ENCODE measurements at places on chromosomes 2 and 18. TPM values are rescaled to one million over a fixed set of nuclear protein-coding genes. Genes with fewer than 3 reads are reported as not detected.
A peak's percentile ranks its signal among the peaks of the same experiment; 100 is the strongest.

- DNase-seq = no peak
Measured at GRCh38 chr2:133517876-133518275, 50.4 kb downstream of the NCKAP5 start.

DNA sequence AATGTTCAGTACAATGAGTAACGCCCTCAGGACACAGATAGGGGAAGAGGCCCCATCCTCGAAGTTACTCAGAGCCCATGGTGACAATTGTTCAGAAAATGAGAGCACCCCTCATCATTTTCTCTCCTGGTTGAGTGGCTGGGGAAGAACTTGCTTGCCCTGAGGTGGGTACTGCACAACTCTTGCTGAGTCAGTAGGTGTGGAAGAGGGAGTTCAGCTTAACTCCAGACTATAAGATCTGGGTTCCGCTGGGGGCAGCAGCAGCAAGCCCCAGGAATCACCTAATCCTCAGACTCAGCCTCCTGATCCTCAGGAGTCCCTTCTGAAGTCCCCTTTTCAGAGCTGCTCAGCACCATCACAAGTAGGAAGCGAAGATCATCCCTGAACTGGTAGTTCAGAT is 123.7 kb downstream of the PIEZO2 start:
- DNase-seq = no peak

DNA sequence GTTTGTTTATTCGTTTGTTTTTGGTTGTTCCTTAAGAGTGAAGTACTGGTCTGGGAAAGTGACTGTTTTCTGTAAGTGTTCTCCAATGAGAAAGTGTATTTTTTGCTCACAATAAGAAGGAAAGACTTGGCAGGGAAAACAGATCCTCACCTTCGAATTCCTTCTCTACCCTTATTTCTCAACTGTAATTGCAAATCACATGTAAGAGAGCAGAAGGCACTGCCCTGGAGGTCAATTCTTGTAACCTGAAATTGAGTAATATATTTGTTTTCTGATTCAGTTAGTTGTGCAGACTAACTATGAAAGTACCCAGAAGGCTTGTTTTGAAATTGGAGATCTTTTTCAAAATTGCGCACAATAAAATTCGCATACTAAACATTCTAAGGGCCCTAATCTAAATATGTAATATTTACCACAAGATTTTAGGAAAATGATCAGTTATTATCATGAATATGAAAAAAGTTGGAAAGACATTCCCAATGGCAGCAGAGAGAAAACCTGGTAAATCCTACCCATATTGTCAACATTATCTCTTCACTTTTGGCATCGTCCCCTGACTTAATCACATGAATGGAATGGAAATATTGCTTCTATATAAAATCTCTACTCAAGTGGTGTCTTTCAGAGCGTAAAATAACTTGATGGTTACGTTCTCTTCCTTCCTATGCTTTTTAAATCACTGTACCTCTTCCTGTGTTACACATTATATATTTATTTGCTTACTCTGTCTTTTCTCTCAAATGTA is 24.1 kb downstream of the TFPI start:
- DNase-seq = no peak

DNA sequence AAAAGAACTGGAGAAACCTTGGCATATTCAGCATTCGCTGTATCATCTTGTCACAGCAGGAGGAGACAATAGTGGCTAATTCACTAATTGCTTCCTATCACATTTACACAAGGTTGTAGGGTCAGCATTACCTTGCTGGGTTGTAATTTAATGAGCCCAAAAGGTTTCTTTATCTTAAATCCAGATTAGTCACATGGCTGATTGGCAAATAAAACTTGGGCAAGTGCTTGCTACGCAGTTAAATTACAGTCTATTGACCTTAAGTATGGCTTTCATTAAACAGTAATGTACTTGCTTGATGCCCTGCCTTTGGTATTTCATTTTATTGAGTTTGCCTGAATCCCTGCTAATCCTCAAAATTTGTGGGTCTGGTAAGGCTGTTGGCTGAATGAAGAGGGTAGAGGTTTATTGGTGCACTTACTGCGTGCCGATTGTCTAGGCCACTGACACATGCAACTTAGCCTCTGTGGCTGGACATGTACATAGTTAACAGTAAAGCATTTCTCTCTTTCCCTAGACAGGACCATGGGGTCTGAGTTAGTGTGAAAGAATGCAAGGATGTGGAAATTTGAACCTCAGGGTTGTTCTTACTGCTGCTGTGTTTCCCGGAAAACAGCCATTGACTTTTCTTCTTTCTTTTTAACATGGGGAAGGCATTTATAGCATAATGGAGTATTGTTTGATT is 34.3 kb downstream of the FMNL2 start:
- DNase-seq = no peak

DNA sequence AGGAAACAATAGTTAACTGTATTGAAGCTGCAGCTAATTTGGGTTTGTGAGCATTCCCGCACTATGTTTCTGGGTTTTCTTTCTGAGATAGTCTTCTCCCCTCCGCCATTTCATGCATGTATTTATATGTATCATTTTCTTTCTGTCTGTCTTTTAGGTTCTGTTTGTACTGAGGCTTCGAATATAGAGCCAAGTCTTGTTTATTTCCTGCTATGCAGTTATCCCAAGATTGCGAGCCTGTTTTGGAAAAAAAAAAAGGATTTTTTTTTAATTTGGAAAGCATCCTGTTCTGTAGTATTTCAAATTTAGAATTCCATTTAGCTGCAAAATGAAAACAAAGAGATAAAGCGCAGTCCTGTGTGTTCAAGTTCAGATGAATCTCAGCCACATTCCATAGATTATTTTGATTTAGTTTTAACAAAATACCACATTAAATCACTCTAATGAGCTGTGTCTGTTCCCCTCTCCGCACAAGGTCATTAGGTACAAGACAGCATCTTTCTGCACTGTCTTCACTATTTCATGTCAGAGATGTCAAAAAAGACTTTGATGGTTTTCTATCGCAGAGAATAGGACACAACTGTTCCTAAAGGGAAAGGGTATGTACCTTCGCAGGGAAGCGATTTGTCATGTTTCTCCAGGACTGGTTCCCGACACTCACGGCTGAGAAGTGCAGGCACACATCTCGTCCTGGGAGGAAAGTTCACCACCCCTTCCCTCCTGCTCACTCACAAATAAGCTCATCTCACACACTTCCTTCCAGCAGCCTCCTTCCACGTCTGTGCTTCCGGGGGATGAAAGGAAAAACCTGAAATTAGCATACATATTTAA is 443.4 kb downstream of the ZNF516 start:
- DNase-seq = no peak

GRCh38 chr2:59196491-59196890 is 955.4 kb upstream of the FANCL start:
- DNase-seq = no peak

DNA sequence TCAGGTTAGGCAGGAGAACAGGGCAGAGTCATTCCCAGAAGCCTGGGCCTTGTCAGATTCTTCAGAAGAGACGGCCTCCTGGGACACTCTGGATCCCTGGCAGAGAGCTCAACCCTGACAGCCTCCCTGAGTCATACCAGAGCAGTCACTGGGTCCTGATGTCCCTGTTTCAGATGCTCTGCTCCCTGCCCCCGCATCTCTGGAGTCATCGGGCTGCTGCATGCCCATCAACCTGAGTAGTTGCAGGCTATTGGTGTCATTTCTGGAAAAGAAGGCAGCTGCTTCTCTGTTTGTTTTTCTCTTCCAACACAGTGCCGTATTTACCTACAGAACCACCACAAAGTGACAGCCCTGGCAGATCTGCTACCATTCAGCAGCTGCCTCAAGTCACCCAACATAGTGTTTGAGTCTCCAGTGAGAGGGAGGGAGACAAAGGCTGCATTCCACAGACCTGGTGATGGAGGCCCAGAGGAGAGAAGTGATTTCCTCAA is 145.1 kb downstream of the B3GNT2 start:
- DNase-seq = no peak

- no peak for DNase-seq
Measured at GRCh38 chr2:165889158-165889557, 64.4 kb downstream of the TTC21B start.

DNA sequence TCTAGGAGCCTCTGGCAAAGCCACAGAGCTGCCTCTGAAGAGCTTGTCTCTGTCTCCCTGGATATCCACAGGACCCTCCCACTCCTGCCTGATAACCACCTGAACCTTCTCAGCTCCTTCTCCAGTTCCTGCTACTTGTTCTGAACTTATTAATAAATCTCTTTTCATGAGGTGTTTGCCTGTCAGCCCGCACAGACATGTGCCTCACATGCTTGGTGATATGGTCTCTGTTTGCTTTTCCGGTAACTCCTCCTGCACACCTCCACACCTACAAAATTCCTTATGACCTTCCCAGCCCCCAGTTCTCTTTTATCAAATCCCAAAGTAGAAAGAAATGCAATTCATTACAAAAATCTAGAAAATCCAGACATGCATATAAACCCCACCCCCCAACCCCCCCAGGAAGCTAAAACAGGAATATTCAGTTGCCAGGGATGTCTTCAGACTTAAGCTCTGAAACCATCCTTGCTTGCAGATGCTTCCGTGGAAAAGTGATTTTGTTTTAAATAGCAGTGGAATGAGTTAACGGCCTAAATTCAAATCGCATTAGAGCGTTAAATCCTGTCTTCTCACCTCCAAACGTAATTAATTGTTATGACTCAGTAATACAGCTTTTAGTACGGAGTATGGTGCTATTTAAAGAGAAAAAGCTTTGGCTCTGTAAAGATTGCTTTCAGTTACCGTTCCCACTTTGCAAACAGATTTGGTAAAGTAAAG is 2.1 kb upstream of the PID1 start:
- DNase-seq = no peak

GRCh38 chr2:227853204-227853629 is 18.2 kb upstream of the DAW1 start:
- no peak for DNase-seq

DNA sequence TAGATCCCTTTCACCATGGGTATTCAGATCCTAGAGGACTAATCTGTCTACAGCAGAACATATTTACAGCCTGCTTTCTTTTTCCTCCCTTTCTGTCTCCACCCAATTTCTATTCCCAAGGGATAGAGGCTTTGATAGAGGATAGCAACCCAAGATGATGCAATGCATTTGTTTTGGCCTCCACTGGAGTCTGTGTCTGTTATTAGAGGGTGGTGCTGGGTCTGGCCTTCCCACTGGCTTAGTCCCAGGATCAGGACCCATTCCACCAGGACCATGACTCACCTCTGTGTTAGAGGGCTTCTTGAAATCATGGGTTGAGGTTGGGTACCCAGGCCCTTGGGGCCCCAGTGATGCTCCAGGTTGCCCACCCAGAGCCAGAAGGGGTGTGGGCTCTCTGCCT is 239.7 kb upstream of the TNP1 start:
- DNase-seq = no peak

DNA sequence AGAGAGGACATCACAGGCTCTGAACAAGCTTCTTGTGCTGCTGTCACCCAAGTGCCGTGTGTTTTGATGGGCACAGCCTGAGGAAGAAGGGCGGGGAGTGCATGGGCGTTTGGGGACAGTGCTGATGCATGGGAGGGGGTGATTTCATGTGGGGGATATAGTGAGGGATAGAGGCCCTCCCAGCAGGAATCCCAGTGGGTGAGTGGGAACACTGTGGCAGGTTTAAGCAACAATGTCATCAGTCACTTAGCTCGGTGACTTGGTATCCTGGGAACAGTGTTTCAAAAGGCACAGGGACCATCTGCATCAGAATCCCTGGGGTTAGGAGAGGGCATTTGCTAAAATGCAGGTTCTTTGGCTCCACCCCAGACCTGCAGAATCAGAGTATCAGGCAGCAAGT is 609 bp downstream of the SIGLEC15 start:
- DNase-seq = no peak

DNA sequence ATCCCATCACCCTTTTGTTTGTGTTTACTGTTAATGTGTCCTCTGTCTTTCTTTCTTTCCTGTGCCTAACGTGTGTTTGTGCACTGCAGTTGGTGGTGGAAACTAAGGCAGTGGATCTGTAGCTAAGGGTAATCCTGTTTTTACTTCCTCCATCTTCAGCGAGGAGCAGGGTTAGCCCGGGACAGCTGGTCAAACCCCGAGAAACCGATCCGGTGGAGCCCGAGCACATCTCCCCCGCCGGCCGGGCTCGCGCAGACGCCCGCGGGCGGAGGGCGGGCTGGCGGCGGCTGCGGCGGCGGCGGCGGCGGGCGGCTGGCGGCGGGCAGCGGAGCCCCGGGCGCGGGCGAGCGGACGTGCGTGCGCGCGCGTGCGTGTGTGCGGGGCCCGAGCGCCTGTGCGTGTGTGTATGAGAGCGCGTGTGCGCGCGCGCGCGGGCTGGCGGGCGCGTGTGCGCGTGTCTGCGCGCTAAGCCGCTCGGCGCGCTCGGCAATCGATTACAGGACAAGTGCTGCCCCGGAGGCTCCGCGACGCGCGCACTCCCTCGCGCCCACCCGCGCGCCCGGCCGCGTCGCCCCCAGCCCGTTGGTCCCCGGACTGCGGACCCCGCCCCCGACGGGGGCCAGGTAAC is at the start of gene IKZF2:
TSS of gene IKZF2 (minus strand) at position 176 of the 628 bp plus-strand sequence. CDS start 2,983 bp downstream, outside the sequence.
- peak; percentile 72 for DNase-seq

GRCh38 chr2:10779776-10780490 is 32.7 kb downstream of the PDIA6 start:
- DNase-seq = no peak

DNA sequence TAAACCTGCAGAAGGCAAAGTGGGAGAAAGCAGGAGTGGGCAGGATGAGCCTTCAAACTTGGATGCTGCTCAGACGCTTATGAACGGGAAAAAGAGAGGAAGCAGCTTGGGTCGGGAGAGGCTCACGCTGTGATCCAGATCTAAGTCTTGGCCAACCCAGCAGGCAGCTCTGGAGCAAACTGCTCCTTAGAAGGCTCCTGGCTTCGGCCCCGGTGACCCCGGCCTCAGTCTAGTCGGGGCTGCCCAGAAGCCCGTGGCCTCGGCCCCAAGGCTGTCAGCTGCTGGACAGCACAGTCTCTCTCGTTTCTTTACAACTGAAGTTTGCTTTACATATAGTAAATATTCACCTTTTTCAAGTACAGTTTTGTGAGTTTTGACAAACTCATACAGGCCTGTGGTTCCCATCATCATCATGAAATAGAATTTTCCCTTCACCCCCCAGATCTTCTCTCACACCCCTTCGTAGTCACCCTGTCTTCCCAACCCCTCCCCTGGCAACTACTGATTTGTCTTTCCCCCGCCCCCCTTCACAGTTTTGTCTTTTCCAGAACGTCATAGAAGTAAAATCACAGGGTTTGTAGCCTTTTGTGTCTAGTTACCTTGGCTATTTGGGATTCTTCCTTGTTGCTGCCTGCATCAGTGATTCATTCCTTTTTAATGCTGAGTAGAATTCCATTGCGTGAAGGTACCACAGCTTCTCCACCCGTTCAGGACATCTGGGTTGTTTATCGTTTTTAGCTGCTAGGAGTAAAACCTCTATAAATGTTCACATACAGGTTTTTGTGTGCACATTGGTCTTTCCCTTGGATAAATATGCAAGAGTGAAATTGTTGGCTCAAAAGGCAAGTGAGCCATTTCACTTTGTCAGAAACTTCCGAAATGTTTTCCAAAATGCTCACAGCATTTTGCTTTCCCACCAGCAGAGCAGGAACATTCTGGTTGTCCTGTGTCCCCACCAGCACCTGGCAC is 35.1 kb downstream of the MYO7B start:
- no peak for DNase-seq

- no peak for DNase-seq
Measured at GRCh38 chr2:142321706-142322280, 191.0 kb upstream of the LRP1B start.

The VAMP8 gene
- 107 TPM for total RNA-seq

The DYSF gene
- total RNA-seq = 0.28 TPM

The ALPG gene
- not detected for total RNA-seq

The COL4A3 gene
- total RNA-seq = 0.03 TPM

The RPL31 gene
- 2,455 TPM for total RNA-seq

The GLI2 gene
- total RNA-seq = not detected

The CYP27C1 gene
- not detected for total RNA-seq

All from CD4-positive, alpha-beta memory T cell (primary cell).